Esophagus mucosa (tissue), 1 donor: ENCODE measurements at places on chromosomes 16 and 17. TPM values are rescaled to one million over a fixed set of nuclear protein-coding genes. Genes with fewer than 3 reads are reported as not detected.

DNA sequence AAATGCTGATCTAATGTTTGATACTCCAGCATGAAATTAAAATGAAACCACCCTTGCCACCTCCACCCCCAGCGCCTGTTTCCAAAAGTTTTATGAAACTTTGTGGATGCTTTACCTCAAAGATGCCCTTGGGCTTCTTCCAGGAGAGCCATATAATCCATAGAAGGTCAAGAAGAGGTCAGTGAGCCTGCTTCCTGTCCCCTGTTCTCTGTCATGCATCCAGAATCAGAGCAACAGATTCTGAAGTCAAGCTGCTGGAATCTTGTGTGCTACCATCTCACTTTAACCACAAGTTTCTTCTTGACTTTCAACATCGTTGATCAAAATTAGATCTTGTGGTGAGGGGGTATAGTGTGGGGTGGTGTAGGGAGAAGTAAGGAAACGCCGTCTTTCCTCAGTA, 8.6 kb downstream of the GOSR2 start:
- ATAC-seq, result no peak

- ATAC-seq, result peak; percentile 24
These were observed 35.6 kb downstream of the ANKRD40 start for GRCh38 chr17:50672071-50672470.

- ATAC-seq, result no peak
These were observed 2.3 kb downstream of the IL21R start for GRCh38 chr16:27404163-27404823.

DNA sequence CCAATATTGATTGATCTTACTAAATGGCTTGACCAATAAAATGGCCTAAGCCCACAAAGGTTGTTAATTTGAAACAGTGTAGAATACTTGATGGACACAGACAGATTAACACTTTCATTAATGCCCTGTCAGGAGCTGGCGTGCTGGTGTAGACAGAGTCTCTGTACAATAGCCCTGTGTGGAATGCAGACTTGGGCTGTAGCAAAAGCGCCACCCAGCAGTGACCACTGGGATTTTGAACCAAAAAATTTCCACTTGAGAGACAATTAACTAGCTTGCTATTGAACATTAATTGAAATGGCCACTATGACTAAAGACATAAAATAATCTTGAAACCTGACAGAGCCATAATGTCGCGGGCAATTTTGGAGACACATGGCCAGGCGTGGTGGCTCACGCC, 19.7 kb upstream of the GUCY2D start:
- no peak for ATAC-seq

DNA sequence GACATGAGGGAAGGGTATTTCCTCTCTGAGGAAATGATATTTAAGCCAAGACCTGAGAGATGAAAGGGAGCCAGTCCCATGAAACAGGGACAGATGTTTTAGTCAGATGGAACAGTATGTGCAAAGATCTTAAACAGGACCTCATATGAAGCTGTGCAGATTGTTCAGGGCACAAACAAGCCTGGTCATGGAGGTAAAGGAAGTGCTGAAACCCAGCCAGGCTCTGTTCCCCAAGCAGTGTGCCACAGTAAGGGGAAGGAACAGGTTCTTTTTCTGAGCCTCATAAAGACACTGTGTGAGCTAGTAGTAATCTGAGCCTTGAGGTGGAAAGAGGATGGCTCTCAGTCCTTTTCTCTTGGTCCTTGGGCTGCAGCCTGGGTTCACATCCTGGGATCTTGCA, 159.9 kb downstream of the ANKFN1 start:
- ATAC-seq, result no peak

DNA sequence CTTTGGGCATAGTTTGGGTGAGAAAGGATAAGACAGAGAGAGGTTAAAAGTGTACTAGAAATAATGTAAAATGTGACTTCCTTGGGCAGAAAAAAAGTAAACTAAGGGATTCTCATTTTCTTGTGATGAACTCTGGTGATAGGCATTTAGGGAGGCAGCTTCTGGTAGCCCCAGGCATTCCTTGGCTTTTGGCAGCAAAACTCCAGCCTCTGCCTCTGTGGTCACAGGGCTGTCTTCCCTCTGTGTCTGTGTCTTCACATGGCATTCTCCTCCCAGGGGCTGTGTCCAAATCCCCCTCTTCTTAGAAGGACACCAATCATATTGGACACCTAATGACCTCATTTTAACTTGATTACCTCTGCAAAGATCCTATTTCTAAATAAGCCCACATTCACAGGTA, 54.7 kb downstream of the HS3ST3B1 start:
- no peak for ATAC-seq

Gene CD19
- 0.40 TPM for total RNA-seq

Gene MYH8
- total RNA-seq, result not detected

Gene CPD
- 41.7 TPM for total RNA-seq

GRCh38 chr16:62664566-62664965, 628.3 kb upstream of the CDH8 start:
- no peak for ATAC-seq

DNA sequence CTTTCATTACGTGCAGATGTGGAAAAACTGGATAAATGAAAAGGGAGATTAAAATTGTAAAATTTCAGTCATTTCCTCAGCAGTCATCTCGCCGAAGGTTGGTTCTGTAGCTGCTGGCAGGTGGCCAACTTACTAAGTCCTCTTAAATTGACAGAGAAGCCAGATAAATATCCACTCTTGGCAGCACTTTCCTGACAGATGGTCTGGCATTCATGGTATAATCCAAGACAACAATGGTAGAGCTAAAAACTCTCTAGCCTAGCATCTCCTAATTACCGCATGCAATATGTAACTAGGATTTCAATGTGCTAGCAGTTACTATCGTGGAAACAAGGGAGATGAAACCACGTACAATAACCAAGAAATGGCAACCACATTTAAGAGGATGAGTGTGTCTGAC, 306.3 kb downstream of the CNTNAP4 start:
- no peak for ATAC-seq
